ENCODE measurements at places on chromosomes 3 and 15. TPM values are rescaled to one million over a fixed set of nuclear protein-coding genes. Genes with fewer than 3 reads are reported as not detected.

The DUOX1 gene
- 0.71 TPM for total RNA-seq

The VPS13C gene
- 123 TPM for total RNA-seq

The CLRN1 gene
- not detected for total RNA-seq

The GABRA5 gene
- not detected for total RNA-seq

The NME9 gene
- not detected for total RNA-seq

The TMEM202 gene
- not detected for total RNA-seq

The AGBL1 gene
- 0.21 TPM for total RNA-seq

The SEMA3G gene
- 12.5 TPM for total RNA-seq

The PML gene
- total RNA-seq = 91.9 TPM

The KNL1 gene
- total RNA-seq = 0.42 TPM

All from aorta (tissue), 5 donors.